ENCODE measurements at places on chromosomes 3 and 15.

DNA sequence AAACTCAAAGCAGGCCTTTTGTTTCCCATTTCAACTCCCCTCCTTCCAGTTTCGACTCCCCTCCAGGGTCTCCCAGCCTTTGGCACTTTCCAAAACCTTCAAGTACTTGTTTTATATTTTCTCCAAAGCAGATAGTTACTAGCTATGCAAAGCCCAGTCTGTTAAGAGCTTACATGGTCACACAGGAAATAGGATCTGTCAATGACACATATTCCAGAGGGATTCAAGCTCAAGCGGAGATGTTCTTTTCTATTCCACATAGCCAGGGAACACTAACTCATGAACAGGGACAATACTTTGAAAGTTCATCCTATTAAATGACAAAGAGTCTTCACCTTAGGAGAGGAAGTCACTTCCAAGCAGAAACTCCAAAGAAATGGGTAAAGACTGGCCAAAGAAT, 18.6 kb downstream of the SUCLG2 start:
- DNase-seq, result no peak

DNA sequence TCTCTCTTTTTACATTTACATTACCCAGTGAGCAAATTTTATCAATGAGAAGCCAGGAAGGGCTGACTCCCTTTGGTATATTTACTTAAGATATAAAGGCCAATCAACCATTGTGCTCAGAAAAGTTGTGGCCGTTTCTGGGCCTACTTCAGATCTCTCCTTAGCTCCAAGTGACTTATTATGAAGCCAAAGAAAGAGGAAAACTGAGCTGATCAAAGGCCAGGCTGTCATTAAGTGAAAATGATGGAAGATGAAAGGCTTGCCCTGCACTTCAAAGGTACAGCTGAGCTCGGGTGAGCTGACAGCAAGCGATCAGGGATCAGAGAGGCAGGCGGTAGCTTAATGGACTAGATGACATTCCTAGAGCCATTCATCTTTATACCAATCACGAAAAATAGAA, 24.8 kb downstream of the VGLL4 start:
- DNase-seq, result no peak

DNA sequence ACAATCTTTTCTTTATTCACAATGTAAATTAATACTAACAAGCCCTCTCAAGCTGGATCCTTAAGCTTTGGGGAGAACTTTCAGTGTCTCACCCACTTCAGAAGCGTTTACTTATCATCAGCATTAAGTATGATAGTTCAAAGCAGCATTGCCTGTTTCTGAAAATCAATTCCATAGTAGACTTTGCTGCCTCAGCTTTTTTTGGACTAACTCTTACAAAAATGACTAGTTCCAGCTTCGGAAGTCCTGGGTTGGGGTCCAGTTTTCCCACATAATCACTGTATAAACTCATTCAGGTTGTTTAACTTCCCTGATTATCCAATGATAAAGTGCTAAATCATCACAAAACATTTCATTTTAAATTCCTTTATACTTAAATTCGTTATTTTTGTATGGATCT, 114.4 kb downstream of the NR2F2 start:
- no peak for DNase-seq

DNA sequence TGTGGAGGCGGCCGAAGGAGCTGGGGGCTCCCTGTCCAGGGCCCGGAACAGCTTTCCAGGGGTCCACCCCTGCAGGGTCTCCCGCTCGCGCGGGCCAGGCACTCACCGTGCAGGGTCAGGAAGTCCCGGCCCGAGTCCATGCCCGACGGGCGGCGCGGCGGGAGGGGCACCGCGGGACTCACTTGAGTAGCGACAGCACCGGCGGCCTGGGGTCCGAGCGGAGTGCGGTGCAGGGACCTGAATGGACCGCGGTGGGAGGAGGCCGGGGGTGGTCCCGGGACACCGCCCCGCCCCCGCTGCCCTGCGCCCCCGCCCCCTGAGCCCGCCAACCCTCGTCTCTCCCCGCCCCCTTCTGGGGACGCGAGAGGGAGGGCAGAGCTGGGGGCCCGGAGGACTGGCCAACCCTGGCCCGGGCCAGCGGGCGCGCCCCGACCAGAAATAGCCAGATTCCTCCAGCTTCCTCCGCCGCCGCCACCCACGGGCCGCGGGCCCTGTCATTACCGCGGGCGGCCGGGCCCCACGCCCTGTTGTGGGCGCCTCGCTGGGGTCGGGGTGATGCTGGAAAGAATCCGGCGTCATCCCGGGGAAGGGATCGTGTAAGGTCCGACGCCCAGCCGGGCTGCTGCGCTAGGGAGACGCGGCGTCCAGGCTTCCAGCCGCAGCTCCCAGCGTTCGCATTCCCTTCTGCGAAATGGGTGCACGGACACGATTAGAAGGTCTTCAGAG, at the start of gene PLCD1:
TSS of gene PLCD1 (minus strand) at position 243 of the 726 bp plus-strand sequence. CDS start at position 140, 103 bp downstream.
- DNase-seq, result peak; percentile 79

- no peak for DNase-seq
These were observed 441.7 kb upstream of the PDZRN3 start for GRCh38 chr3:74066456-74066855.

DNA sequence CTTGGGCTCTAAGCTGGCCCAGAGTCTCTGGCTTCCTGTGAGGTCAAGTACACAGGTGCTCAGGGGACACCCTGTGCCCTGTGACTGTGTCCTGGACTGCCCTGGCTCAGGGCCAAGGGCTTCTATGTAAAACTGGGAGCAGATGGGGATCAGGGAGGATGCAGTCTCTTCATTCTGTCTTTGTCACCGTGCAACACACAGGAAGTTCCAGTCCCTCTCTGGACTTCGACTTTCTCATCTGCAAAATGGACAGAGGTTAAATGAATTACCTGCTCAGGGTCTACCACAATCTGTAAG, 61.9 kb upstream of the TLE3 start:
- DNase-seq, result no peak

GRCh38 chr3:126354776-126355175, 2.4 kb downstream of the KLF15 start:
- no peak for DNase-seq

GRCh38 chr3:73143821-73144237, 82.4 kb downstream of the EBLN2 start:
- DNase-seq, result peak; percentile 16

DNA sequence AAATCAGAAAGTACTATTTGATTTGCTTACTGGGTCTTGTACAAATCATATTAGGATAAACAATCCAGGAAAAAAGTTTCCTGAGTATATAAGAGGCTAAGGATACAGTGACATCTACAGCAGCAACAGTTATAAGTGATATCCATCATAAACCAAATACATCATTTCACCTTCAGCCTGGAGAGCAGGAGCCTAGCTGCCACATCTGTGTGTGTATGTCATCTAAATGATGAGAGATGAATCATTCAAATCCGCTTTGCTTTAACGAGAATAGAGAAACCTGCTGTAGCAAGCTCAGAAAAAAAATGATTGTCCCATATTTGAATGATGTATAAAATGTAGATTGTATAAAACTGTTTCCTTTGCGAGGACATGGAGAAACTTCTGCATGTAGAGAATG, 841.4 kb downstream of the SI start:
- DNase-seq, result no peak

- no peak for DNase-seq
These were observed 6.5 kb upstream of the TM4SF19 start for GRCh38 chr3:196344663-196345062.

DNA sequence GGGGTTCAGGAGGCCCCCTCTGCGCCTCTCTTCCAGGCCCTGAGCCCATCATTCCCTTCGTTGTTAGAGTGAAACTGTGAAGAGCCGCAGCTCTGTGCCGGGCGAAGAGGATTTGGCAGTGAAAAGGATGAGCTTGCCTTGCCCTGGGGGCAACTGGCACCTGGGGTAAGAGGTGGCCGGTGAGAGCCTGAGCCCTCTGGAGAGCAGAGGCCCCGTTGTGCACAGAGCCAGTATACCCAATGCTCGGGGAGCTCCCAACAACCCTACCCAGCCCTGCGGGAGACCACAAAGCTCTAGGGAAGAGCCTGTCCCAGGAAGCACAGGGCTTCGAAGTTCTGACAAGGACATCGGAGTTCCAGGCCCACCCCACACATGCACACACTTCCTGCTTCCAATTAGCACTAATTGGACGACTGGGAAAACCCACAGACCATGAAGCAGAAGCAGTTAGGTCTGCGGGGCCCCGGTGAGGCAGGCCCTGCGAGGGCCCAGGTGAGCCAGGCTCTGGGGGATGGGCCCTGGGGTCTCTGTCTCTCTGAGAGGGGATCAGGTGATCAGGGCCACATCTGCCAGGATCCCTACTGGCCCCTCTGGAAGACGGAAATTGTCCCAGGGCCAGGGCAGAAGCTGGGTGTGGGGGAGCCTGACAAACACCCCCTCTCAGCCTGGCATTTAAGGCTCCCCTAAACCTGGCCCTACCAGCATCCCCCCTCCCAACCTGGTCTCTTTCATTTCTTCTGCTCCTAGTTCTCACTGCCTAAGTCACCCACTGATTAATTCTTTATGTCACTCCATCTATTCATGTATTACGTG, 27.9 kb upstream of the SFMBT1 start:
- peak; percentile 51 for DNase-seq

- DNase-seq, result no peak
These were observed 63.4 kb upstream of the FEZF2 start for GRCh38 chr3:62436785-62437184.

DNA sequence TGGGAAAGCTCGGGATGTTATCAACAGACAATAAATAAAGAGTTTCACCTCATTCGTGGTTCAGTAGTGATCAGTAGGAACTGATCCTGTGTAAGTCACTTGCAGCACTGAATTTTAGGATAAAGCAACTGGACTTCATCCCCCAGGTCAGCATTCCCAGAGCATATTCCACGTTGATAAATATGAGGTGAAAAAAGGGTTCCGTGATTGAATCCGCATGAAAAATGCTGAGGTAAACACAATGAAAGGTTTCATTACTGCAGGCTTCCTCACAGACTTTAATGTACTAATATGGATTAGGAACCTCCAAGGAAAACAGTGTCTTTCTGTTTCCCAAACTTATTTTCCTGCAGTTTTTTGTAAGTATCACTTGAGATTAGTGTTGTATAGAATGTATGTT, 177.3 kb upstream of the BHLHE40 start:
- DNase-seq, result no peak

GRCh38 chr3:36923981-36924743, 20.7 kb downstream of the TRANK1 start:
- DNase-seq, result no peak

DNA sequence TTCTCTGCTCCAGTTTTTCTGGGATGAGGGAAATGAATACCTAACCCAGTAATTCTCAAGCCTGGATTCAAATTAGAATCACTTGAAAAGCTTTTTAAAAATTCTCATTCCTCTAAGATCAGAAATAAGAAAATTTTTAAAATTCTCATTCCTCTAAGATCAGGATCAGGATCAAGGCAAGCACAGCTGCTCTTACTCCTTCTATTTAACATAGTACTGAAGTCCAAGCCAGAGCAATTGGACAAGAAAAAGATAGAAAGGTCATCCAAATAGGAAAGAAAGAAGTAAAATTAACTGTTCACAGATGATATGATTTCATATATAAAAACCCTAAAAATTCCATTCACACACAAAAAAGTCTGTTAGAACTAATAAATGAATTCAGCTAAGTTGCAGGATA, 24.2 kb upstream of the CLRN1 start:
- no peak for DNase-seq

DNA sequence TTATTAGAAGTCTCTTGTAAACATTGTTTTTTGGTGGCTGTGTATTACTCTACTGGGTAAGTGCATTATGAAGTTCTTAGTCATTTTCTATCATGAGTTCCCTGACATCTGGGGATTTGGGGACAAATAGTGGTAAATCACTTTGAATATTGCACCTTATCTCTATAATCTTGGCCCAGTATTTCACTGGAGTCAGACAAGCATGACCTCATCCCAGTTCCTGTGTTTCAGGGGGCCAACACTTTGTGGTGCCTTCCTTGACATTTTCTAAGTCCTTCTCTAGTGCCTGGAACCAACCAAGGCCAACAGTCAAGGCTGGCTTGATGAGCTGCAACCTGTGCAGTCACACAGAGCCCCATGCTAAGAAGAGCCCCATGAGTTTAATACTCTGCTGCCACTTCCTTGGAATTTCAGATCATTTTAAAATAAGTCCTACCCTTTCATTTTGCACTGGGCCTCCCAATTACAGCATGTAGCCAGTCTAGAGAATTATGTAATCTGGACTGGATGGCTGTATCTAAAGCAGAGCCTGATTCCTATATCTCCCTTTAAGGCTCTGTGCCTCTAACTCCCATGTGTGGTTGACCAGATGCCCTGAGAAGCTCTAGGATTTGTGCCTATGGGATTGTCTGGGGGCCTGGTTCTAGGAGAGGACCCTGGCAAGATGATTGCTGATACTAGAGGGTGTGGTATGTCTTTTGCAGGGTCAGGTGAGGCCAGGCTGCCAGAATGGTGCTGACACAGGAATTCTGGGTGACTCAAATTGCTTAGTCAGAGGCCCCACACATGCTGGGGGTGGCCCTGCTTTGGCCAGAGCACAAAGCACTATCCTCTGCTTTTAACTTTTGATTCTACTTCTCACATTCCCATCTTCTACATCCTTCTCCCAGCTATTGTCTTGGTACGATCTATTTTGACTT, 319.6 kb upstream of the TBC1D5 start:
- no peak for DNase-seq

DNA sequence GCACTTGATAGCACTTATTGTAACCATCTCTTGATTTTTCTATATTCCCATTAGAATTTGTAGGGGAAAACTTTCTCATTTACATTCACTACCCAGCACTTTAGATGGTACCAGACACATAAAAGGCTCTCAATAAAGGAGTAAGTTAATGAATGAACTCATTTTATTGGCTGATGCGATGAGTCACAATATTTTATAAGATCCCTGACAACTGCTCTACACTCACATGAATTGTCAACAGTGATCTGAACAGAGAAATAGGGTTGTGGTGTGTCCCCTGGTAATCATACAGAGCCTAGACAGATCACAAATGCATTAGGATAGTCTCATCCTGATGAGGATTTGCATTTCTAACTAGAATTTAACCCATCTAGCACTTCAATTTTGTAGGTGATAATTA, 567.6 kb upstream of the ARPP21 start:
- DNase-seq, result no peak

- no peak for DNase-seq
These were observed 128.3 kb upstream of the ARHGEF3 start for GRCh38 chr3:56929809-56930615.

- peak; percentile 56 for DNase-seq
These were observed 196.2 kb upstream of the CFAP20DC start for GRCh38 chr3:59245859-59246501.

GRCh38 chr3:49534581-49535441, 19.5 kb upstream of the BSN start:
- peak; percentile 33 for DNase-seq

DNA sequence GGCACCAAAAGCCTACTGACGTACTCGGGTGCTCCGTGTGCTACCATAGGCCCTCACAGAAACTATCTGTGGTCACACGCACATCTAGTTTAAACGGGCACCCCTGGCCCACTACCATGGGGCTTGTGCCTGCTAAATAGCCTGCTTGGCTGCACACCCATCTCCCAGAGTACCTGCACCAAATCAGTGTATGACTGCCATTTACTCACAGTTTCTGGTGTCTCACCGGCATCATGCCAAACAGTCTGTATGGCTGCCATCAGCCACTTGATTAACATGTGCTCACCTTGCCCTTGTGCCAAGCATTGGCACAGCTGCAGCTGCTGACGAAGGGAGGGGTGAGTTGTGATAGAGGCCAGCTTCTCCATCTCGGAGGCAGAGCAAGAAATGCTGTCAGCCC, 232.7 kb downstream of the IGSF11 start:
- DNase-seq, result no peak

- DNase-seq, result no peak
These were observed 188.9 kb downstream of the FMN1 start for GRCh38 chr15:33005582-33005981.

- DNase-seq, result no peak
These were observed 34.9 kb upstream of the MAGI1 start for GRCh38 chr3:66073464-66074141.
